Frontal cortex (tissue), 4 donors: ENCODE measurements at places on chromosomes 1 and 21.
A peak's percentile ranks its signal among the peaks of the same experiment; 100 is the strongest.

DNA sequence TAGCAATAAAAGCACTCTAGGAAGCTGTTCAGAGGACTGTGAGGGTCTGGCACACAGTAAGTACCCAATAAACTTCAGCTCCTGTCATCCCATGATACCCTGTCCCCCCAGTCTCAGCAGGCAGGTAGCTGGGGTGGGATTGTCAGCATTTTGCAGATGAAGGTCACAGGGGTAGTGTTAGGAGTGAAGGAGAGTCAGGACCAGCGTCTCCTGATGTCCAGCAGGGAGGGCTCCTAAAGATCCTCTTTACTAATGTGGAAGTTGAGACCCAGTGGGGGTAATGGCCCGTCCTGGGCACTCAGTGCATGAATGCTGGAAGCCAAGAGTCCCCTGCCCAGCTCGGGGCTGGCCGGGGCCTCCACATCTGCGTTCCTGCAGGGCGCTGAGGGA lies 31.3 kb upstream of the EDN2 start:
- DNase-seq: no peak

DNA sequence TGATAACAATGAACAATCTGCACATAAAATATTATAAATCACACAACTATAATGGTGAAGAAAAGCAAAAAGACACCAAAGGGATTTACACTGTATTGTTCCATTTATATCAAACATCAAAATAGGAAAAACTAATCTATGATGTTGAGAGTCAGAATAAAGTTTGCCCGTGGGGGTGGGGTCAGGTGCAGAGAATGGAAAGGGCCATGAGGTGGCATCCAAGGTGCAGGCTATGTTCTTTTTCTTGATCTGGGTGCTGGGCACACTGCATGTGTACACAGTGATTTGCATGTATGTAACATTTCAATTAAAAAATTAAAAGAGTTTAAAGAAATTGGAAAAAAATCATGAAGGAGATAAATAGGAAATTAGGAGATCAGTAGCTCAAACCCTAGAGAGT lies 127.3 kb downstream of the DSCAM start:
- no peak for DNase-seq

GRCh38 chr21:45534636-45535331 lies 7.5 kb downstream of the SLC19A1 start:
- peak; percentile 67 for DNase-seq

DNA sequence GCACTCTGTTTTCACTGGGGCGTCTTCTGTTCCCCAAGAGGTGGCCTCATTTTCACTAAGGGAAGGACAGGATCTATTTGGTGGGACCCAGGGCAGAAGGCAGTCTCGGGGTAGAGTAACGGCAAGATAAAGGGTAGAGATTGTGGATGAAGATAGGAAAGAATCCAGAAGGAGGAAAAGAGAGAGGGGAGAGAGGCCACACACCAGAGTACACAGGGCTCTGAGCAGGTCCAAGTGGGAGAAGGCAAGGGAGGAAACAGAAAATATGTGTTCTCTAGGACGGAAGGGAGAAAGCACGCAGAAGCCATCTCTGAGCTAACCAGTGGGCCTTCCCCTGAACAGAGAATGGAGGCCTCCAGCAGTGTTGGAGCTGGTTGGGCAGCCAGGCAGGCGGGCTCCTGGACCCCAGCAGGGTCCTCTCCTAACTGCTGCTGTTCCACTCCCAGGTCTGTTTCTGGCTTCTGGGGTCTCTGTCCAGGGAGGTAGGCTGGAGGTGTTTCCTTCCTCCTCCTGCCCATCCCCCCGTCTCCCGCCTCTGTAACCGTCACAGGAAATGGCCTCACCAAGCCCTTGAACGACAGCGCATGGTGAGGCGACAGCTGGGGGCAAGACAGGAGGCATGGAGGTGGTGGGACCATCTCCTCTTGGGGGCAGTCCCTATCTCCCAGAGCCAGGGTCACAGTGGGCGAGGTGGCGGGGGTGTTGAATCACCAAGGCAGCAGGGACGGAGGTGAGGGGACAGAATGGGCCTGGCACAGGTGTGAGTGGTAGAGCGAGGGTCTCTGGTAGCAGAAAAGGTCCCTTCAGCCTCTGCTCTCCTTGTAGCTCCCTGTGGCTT lies 649 bp downstream of the PTPN7 start:
- no peak for DNase-seq

GRCh38 chr1:243748706-243749283 lies 101.2 kb downstream of the AKT3 start:
- peak; percentile 36 for DNase-seq

- DNase-seq: no peak
These were observed 2.0 kb downstream of the AGO3 start for GRCh38 chr1:35932941-35933340.

GRCh38 chr1:62589321-62589720 lies 8.0 kb upstream of the ANGPTL3 start:
- no peak for DNase-seq

- DNase-seq: no peak
These were observed 63.7 kb upstream of the ANGPTL1 start for GRCh38 chr1:178934546-178934945.

- no peak for DNase-seq
These were observed 1.7 kb upstream of the SUMO3 start for GRCh38 chr21:44819283-44820243.

DNA sequence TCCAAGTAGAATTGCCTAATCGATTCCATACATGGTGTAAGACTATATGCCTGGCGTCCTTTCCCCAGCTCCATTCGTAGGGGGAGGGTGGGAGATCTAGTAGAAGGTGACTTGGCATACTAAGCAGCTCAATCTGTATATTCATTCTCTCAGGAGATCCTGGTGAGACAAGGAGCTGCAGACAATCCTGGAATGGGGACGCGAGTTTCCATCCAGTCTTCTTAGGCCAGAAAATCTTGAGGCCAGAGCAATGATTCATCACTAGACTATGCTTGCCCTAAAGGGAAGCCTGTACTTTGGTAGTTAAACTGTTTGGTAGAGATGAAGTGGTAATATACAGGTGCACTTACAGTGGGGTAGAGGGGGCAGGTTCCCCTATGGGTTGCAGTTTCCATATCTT lies 468.7 kb downstream of the ADGRL2 start:
- no peak for DNase-seq

DNA sequence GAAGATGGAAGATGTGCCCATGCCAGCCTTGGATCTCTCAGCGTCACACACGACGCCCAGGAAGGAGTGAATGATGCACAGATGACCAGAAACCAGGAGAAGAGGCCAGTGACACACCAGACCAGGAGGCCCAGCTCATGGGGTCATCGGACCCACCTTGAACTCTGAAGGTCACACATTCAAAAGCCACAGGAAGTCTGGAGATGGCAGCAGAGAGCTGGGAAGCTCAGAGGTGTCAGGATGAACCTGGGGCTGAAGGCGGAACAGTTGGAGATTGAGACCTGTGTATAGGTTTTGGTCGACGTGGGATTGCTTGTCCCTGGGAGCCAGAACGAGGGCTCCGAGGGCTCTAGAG lies 43.6 kb downstream of the SLC19A1 start:
- DNase-seq: no peak

- DNase-seq: peak; percentile 75
These were observed at the start of gene OTUD7B for GRCh38 chr1:150010393-150011115. TSS of gene OTUD7B (minus strand) at chr1:150010726. CDS start at chr1:149977510, 33,216 bp downstream.

GRCh38 chr1:222404710-222405109 lies 143.2 kb downstream of the HHIPL2 start:
- no peak for DNase-seq
